ENCODE measurements at places on chromosomes 2 and 18.

GRCh38 chr18:68484241-68484640 lies 230.7 kb downstream of the TMX3 start:
- no peak for DNase-seq

GRCh38 chr18:45324495-45325113 lies 290.7 kb upstream of the SLC14A2 start:
- DNase-seq: no peak

GRCh38 chr2:12363138-12363537 lies 353.6 kb upstream of the TRIB2 start:
- DNase-seq: no peak

DNA sequence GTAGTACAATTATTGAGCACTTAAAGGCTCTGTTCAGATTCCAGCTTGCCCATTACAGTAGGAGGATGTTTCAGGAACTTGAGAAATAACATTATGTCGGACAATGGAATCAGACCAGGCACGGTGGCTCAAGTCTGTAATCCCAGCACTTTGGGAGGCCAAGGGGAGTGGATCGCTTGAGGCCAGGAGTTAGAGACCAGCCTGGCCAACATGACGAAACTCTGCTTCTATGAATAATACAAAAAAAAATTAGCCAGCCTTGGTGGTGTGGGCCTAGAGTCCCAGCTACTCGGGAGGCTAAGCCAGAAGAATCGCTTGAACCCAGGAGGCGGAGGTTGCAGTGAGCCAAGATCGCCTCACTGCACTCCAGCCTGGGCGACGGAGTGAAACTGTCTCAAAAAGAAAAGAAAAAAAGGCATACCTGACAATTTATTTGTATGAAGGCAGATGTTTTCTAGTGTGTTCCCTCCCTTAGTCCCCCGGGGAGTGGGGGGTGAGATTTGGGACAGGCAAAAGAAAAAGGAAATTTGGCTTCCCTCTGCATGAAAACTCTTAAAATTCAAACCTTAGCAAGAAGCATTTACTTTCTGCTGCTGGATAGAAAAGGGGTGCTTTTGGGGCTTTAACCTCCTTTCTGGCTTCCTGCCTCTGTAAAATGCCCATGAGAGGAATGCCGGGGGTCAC lies 13.7 kb upstream of the ZNF532 start:
- DNase-seq: no peak

DNA sequence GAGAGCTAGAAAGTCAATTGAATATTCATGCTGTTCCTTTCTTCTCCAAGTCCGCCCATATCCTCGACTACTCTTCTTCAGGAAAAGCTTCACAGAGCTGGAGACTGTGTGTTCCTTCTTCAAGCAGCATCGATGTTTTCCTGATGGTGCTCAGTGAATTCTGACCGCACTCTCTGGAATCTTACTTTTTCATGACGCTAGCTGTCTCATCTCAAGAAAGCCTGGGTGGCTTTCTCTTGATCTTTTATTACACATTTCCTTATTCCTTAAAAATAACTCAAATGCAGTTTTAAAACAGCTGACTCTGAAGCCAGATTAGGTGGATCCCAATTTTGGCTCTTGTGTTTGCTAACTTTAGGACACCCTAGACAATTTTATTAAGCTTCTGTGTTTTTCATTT lies 1245.1 kb upstream of the LRRTM1 start:
- no peak for DNase-seq

GRCh38 chr2:116411211-116411610 lies 1403.3 kb upstream of the DDX18 start:
- no peak for DNase-seq

- no peak for DNase-seq
Measured at GRCh38 chr2:8169443-8169842, 512.4 kb upstream of the ID2 start.

GRCh38 chr2:177599139-177599688 lies 206.6 kb downstream of the AGPS start:
- no peak for DNase-seq

GRCh38 chr18:30139631-30140287 lies 902.8 kb downstream of the DSC3 start:
- no peak for DNase-seq

- no peak for DNase-seq
Measured at GRCh38 chr2:210503001-210503623, 26.6 kb upstream of the LANCL1 start.

GRCh38 chr18:40006634-40007033 lies 1948.4 kb upstream of the PIK3C3 start:
- no peak for DNase-seq

DNA sequence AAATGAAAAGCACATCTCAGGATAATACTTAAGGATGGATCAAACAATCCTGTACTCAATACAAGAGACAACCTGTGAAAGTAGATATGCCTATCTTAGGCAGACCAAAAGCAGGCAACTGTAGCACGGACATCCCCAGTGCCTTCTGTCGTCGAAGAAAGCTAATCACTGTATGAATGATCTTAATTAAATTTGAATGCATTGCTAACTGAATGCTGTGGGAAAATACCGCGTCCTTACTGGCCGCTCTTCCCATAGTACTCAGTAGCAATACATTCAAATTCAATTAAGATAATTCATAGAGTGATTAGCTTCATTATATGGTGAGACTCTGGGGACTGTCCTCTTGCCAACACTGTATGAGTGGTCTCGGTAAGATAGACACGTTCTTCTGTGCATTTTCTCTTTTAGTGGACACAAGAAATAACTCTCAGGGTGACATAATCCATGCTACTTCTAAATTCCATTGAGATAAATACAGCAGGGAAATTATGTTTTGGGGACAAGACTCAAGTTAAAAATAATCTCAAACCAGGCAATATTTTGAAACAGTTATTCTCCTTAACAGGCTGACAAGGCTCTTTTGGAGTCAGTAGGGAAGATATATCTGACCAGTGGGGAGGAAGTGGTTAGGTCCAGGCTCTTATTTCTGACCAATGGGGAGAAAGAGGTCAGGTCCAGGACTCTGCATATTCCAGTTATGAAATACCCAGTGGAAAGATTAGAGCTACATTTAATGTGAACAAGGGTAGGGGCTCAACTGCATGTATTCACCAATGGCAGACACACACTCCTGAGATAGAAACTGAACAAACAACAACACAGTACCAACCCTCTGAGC lies 97.3 kb downstream of the DOCK10 start:
- DNase-seq: no peak

DNA sequence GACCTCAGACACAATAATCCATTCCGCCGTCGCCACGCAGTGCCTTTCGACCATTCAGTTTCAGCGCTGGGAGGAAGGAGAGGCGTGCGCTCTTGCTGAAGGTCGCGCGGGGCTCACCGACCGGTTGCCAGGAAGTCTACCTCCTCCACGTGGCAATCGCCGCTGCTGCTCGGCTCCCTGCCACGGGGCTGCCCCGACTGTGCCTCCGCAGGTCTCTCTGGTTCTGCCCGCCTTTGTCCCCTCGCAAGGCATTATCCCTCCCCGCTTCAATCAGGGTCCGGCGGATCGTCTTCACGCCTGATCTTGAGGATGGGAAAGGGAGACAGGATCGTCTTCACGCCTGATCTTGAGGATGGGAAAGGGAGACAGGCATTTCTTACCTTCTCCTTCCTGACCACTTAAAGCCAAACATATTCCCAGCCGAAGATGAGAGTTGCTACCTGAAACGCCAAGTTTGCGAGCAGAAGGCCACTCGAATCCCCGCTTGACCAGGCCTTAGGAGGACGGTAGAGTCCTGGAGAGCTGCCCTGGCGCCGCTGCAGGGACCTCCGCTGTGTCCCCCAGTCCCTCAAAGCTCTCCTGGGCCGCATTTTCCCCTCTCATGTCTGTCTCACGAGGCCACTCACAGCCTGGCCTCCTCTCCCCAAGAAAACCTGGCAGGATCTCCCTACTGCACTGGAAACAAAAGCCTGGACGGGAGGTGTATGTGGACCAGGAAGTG lies 4.3 kb upstream of the GPR45 start:
- DNase-seq: no peak

DNA sequence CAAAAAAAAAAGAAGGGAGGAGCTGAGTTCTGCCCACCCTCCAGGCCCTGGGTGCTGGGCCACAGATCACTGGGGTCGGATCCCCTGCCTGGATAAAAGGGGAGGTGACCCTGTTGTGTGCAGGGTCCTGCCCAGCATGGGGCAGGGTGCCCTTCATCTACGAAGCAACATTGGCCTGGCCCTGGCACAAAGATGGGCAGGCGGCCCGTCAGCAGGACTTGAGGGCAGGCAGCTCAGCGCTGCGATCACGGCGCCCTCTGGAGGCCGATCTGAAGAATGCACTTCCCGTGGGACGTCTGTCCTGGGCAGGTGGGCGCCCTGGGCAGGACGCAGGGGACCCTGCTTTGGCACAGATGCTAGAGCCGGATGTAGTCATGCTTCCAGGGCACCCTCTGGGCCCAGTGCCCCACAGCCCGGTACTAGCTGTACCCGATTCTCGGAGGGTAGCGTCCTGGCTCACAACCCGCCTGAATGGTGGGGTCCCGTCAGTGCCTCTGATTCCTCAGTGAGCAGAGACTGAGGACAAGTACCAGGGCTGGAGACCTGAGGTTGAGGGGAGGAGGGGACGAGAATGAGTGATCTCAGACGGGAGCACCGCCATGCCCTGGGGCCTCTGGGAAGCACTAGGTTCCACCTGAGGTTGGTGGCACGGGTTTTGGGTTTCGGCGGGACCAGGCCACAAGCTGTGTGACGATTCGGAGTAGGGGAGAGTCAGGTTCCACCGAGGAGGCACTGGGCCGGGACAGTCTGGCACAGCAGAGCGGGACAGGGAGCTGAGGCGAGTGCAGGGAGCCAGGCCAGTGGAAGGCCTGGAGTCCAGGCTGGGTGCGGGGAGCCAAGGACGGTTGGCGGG lies 18.0 kb downstream of the ARID5A start:
- DNase-seq: peak; percentile 58

DNA sequence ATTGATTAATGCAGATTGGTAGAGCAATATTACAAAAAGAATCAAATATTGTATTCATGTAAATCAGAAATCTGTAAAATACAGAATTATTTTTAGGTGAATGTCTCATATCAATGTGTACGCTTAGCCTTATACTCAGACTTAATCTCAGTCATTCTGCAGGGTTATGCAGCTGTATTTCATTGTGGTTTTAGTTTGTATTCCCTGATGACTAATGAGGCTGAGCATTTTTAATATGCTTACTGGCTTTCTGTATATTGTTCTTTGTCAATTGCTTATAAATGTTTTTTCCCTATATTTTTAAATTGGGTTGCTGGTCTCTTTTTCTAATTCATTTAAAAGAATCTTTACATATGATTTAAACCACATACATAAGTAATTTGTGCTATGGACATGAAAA lies 50.1 kb downstream of the CDH19 start:
- DNase-seq: no peak

DNA sequence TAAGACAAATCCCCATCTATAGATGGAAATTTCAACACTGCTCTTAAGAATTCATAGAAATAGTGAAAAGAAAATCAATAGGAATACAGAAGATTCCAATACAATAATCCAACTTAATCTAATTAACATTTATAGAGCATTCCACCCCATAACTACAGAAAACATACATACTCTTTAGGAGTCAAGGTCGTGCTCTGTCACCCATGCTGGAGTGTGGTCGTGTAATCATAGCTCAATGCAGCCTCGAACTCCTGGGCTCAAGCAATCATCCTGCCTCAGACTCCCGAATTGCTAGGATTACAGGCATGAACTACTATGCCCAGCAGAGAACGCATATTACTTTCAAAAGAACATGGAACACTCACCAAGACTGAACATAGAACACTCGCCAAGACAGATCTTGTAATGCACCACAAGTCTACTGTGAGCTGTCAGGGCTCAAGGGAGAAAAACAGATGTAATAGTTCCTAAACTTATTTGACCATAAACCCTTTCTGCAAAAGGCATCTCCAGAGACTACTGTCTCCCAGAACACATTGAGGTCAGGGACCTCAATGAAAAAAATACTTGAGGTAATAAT lies 14.1 kb downstream of the MEMO1 start:
- no peak for DNase-seq

- no peak for DNase-seq
Measured at GRCh38 chr2:48886919-48887318, 131.4 kb upstream of the LHCGR start.
